ENCODE measurements at places on chromosomes 1 and 21.

GRCh38 chr1:100463791-100464424, 74.0 kb upstream of the GPR88 start:
- peak; percentile 38 for DNase-seq

- no peak for DNase-seq
Measured at GRCh38 chr1:53130878-53131589, 11.4 kb downstream of the SLC1A7 start.

DNA sequence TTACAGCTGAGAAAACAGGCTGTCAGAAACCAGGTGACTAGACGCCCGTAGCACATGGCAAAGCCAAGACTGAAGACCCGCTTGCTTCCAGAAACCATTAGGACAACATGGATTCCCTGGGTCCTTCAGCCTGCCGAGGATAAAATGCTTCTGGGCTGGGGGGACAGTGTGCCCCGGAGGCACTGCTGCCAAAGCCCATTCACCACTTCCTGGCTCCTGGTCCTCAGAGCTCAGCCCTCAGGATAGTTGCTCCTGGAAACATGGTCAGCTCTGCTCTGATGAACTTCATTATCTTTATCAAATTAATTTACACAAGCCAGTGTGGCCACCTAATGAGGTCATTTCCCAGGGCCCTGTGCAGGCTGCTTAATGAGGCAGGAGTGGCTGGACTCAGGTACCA, 41.1 kb upstream of the ACTL8 start:
- no peak for DNase-seq

DNA sequence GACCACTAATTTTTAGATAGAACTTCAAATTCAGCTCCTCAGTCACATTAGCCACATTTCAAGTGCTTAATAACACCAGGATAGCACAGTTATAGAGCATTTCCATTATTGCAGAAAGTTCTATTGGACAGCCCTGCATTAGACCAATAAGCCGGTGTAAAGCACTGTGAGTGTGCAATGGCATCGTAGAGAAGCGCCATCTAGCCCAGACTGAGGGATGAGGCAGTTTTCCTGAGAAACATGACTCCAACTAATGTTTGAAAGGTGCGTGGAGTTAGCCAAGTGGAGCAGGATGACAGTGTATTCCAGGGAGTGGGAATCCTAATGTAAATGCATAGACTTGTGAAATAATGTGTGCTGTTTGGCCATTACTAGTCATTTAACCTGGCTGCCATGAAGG, 7.7 kb downstream of the RPE65 start:
- no peak for DNase-seq

DNA sequence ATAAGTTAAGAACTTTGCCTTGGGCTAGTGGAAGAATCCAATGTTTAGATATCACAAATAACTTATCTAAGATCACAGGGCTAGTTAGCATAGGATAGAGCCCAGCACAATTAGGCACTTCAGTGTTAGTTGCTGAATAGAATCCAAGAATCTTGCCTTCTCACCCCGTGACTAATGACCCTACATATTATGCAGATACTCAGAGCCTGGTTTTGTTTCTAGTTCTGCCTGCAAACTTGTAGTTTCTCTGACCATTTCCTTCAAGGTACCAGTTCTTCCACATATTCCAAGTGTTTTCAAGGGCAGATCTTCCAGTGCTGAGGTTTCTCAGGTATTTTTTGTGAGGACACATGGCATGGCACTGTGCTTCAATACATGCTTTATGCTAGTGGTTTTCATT, 239.3 kb downstream of the KCNK2 start:
- no peak for DNase-seq

GRCh38 chr1:185478877-185479276, 161.8 kb upstream of the IVNS1ABP start:
- DNase-seq = no peak

DNA sequence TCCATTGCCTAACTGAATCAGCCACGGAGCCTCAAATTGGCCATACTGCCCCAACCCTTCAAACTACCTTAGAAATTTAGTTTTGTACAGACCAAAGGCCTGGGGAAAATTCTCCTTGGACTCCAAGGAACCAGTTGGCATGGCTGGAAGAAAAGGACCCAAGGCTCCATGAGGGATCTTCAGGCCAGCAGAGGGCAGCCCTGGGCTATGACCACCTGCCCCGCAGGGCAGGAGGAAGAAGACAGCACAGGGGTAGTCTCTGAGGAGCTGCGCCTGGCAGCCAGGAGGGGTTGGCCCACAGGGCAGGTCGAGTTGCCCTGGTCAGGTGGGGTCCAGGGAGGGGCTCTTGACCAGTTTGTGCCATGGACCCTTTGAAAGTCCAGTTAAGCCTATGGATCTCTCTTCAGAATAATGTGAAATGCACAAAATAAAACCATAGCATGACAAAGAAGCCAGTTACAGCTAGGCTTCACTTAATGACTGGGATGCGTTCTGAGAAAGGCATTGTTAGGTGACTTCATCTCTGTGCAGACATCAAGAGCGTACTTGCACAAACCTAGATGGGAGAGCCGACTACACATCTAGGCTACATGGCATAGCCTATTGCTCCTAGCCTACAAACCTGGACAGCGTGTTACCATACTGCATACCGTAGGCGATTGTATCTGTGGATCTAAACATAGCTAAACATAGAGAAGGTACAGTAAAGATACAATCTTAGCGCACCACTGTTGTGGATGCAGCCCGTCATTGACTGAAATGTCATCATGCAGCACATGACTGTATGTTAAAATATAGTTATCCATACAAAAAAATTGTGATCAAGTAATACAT, 26.1 kb downstream of the CACNA1S start:
- DNase-seq = no peak

Measured in astrocyte of the cerebellum (primary cell).